ENCODE measurements at places on chromosomes 12 and 14.

GRCh38 chr14:104700747-104701217 is 11.4 kb downstream of the INF2 start:
- no peak for DNase-seq

GRCh38 chr12:52338241-52338960 is 17.2 kb upstream of the KRT83 start:
- DNase-seq: no peak

- DNase-seq: no peak
These were observed 50.0 kb downstream of the SOCS2 start for GRCh38 chr12:93622485-93622884.

- DNase-seq: no peak
These were observed 268.3 kb downstream of the NPAS3 start for GRCh38 chr14:33206981-33207380.

DNA sequence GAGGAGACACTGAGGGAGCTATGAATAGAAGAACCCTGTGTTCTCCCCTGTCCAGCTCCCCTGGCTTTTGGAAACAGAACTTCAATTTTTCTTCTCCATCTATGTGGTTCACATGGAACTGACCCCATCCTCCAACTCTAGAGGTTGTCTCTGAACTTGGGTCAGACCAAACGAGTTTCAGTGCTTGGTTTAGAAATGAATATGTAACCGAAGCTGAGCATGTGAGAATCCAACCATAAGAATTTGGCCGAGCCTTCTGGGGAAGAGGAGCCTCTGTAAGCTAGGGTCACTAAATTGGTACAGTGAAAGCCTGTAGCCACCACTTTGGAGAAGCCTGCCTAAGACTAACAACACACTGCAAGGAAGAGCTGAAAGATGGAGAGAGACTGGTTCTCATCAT is 464.4 kb downstream of the ZFP36L1 start:
- no peak for DNase-seq

GRCh38 chr12:29131539-29131938 is 17.5 kb upstream of the FAR2 start:
- DNase-seq: no peak

- DNase-seq: no peak
These were observed 50.6 kb downstream of the DRAM1 start for GRCh38 chr12:101927999-101928398.

- DNase-seq: no peak
These were observed 16.6 kb upstream of the MCRS1 start for GRCh38 chr12:49584591-49584990.

DNA sequence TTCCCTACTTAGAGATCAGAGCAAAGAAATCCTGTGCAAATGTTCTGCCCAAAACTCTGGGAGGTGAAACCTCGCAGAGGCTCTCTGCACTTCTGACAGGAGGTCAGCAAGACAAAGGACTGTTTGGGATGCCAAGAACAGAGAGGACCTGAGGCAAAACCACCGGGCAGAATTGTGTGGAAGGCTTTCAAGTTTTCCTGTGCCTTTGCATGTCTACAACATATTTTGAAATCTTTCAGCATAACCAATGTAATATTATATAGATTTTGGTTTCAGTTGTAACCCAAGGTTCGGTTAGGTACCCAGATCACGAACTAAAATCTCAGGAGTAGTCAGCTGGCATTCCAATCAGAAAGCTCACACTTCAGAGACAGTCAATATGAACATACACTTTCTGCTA is 99.4 kb upstream of the PLEKHA5 start:
- no peak for DNase-seq

GRCh38 chr12:108235197-108235984 is 103.7 kb downstream of the CMKLR1 start:
- no peak for DNase-seq

DNA sequence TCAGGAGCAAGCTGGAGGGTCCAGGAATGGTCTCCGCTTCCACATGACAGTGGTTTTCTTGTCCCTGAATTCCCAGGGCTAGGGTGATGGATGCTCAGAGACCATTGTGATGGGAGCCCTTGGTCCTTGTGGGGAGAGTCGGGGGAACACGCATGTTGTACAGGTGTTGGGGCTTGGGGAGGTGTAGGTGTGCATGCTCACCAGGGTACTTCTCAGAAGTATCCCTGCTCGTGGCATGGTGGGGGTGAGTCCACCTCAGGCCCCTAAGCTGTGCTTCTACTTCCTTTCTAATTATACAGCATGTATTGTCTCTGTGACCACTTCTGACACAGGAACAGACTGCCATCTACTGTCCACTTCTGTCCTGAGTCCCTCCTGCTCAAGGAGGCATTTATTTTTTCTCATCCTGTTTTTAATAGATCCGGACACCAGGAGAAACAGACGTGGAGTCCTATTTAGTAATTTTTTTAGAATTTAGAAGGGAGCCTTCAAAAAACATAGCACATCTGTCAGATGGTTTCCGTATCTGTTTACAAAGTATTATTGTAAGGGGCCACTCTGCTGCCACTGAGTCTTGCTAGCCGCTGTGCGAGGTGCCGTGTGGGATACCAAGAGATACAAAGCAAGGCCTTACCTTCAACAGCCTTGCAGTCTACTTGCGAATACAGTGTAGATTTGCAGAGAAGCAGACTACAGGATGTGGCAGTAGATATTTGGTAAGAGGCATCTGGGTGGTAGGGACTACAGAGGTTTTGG is 10.5 kb downstream of the NTF3 start:
- DNase-seq: no peak

Measured in stimulated activated CD8-positive, alpha-beta memory T cell treated with anti-CD3 and anti-CD28 coated beads, Interleukin-7, amount 100 ng/mL, for 1 hour (primary cell).